Head of caudate nucleus (tissue), 42 donors: ENCODE measurements at places on chromosomes 7 and 10.

DNA sequence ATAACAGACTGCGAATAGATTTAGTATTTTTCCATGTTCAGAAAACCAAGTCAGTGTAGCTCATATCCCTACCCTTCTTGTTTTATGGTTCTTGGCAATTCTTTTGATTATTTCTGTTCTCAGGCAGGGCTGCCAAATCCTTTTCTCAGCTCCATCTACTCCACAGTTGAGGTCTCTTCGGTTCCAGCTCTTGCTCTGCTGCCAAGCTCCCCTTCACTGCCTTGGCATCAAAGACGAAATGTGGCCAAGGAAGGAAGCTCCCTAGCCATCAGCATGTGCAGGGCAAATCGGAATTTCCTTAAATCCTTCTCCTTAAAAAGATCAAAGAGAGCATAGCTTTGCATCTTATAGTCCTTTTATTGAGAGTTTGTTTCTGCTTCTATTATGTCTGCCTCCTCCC, 116.4 kb upstream of the NOBOX start:
- DNase-seq = peak; percentile 16

GRCh38 chr7:117479225-117480054, at the start of gene CFTR:
Gene CFTR (plus strand): TSS chr7:117480025. CDS start chr7:117480095, 70 bp downstream.
- peak; percentile 73 for DNase-seq

DNA sequence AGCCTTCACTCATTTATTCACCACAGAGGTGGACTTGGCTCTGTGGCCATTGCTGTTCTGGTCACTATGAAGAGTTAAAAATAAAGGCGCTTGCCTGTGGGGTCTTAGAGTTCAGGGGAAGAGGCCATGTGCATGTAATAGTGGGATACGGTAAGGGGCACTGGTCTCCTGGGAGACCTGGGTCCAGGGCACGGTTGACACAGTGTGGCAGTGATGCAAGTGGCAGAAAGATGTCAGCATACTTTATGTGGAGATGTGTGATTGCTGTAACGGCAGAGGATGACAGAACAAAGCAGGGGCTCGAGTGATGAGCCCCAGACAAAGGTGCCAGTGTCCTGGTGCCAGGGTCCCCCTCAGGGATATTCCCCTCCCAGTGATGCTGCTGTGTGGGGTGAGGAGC, 8.6 kb downstream of the ZSCAN25 start:
- DNase-seq = no peak

- DNase-seq = no peak
Measured at GRCh38 chr7:31007634-31008033, 43.9 kb downstream of the GHRHR start.

GRCh38 chr7:31092606-31093005, 40.5 kb downstream of the ADCYAP1R1 start:
- no peak for DNase-seq

DNA sequence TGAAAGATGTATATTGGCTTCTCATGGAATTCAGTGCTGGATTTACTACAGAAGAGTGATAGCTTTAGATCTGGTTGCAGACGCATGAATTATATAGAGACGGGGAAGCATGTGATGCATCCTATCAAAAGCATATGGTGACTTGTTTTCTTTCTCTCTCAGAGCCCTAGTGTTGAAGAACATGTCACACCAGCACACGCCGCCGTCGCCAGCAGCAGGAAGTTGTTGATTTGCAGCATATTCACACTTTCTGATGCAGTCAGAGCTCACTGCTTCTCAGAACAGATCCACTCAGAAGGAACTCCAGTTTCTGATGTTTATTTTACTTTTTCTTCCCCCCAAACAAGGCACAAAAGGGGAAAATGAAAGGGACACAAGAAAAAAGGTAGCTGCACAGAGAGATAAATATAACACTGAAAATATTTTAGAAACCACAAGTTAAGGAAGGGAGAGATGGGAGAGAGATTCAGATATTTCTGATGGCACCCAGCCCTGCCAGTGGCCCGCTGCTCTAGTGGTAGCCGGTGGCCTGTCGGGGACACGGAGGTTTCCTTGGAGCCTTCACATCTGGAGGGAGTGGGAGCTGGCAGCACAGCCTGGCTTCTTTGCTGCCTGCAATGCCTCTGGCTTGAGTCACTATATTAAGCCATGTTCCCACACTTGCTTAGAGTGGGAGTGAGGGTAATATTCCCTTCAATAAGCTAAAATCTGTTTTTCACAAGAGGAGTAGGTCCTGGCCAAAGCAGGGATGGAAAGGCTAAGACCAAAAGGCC, 123.2 kb downstream of the NRP1 start:
- no peak for DNase-seq

- no peak for DNase-seq
Measured at GRCh38 chr7:107167483-107168232, 1.1 kb upstream of the HBP1 start.

DNA sequence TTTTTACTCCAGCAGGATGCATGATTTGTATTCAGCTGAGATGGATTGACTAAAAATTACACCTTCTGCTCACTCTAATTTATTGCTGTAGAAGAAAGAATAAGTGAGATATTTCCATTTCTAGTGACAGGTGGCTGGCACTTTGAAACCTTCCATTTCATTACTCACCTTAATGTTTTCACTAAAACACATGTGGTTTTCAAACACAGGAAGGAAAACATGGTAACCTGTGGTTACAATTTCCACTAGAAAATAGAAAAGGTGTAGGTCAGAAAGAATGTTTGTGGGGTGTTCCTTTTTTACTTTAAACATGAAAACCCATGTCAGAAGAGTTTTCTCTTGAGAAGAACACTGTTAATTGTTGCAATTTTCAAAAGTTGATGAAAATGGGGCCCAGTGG, 12.0 kb upstream of the PRKCQ start:
- DNase-seq = no peak

DNA sequence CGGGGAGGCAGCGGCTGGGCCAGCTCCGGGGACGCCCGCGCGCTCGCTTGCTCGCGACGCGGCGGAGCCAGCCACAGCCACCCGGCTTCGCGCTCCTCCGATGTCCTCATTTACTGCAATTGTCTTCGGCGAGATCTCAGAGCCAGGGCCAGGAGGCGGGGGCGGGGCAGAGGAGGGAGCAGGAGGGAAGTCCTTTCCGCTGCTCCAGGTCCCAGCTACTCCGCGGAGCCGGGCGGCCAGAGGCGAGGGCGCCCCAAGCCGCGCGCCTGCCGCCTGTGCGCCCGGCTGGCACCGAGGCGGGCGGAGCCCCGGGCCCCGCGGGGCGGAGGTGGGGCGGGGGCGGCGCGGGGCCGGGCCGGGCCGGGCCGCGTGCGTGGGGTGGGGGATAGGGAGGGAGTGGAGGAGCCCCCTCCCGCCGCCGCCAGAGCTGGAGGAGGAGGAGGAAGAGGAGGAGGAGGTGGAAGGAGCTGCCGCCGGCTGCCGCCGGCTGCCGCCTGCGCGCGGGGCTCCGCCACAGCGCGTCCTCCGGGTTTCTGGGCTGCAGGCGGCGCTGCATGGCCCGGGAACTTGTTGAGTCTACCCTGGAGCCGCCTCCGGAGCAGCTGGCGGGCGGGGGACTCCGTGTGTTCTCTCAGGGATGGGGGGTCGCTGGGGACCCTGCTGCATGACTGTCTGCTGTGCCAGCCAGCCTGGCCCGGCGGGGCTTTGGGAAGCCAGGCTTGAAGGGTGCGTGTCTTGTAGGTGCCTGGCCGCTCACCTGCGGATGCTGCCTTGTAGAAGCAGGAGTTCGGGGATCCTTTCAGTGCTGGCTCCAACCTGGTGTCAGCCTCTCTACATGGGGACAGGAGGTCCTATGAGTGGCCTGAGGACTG, at the start of gene INSYN2A:
INSYN2A (minus strand) TSS at position 310 of the 872 bp plus-strand sequence. CDS start 20,196 bp downstream, outside the sequence.
- DNase-seq = peak; percentile 68

DNA sequence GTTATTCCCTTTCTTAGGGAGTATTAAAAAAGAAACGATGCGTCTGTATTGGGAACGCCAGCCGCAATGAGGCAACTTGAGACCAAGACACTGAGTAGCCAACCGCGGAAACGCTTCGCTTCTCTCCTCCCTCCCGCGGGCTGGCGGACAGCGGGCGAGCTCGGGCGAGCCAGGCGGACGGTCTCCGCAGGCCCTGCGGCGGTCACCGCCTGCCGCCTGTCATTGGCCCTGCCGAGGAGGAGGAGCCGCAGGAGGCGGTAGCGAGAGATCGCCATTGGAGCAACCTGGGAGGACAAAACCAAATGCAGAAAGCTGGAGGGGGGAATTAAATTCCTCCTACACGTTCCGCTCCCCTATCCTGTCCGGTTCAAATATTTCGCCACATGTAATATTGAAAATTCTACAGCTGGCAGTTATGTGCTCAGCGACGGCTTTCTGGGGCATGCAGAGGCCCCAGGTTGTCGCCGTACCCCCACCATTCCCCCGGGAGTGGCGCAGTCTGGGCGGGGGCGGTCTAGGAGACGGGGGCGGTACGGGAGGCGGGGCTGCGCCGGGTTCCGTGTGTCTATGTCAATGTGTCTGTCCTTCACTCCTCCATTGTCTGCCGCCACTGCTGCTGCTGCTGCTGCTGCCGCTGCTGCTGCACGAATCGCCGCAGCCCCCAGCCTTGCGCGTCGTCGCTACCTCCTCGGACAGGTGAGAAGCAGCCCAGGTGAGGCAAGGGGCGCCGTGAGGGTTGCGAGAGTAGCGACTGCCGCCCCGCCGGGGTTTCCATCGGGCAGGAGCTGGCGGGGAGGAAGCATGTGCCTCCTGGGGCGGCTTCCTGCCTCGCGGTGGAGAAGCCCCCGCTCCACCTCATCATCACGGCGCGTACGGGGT, at the start of the genes ANKMY2 and BZW2:
ANKMY2 (minus strand) TSS at position 162 of the 879 bp plus-strand sequence. CDS start 181 bp downstream, outside the sequence.
BZW2 (plus strand) TSS at position 589 of the 879 bp plus-strand sequence. CDS start 19,263 bp downstream, outside the sequence.
- peak; percentile 94 for DNase-seq

- no peak for DNase-seq
Measured at GRCh38 chr7:81869670-81870069, 99.8 kb upstream of the HGF start.

GRCh38 chr7:28984631-28985030, 26.5 kb upstream of the TRIL start:
- DNase-seq = peak; percentile 71

DNA sequence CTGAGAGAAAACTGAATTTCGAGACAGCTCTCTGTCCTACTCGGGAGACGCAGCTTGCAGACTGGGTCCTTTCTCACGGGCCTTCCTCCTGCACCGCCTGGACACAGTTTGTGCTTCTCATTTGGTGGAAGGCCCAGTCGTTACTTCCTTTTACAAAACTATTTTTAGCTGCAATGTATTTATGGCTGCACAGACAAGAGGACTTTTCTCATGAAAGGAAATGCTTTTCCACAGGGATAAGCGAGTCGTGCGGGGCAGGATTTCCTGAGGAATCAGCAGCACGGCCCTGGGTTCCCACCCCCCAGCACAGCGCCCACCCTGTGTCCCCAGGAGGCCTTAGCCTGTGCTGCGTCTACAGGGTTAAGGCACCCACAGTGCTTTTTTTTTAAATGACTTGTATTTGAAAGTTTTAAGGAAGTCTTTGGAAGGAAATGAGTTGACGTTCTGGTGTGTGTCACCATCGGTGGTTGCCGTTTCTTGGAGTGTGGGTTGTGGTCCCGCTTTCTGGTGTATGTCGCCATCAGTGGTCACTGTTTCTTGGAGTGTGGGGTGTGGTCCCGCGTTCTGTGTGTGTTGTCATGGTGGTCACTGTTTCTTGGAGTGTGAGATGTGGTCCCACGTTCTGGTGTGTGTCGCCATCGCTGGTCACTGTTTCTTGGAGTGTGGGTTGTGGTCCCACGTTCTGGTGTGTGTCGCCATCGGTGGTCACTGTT, 50.9 kb downstream of the INPP5A start:
- DNase-seq = no peak

DNA sequence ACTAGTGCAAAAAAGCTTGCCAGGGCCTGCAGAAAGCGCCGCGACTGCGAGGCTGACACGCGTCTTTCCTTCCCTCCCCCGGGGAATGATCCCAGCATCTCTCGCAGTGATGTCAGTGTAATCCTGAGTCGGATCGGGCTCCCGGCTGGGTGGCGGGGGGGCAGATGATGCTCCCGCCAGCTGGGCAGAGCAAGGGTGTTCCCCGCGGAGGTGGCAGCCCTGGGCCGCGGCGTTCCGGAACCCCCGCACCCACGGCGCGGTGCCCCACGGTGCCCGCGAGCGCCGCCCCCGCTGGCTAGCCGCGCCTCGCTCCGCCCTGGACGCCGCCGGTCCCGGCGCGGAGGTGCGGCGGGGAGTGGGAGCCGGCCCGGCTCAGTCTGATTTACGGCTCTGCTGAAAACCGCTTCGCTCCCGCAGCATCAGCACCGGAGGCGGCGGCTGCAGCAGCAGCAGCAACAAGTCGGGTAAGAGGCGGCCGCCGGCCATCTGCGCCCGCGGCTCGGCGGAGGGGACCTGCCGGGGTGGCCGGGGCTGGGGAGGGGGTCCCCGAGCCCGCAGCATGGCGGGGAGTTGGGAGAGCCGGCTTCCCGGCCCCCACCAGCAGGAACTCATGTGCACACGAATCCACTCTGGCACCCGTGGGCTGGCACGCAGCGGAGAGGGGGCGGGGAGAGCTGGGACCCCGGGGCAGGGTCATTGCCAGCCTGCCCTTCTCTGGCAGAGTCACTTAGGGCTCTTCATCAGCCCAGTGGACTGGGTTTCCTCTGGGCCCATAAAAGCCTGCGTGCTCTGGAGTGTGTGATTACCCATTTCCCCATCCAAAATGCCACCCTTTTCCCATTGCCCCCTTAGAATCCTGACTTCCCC, at the start of gene ZNF365:
ZNF365 (plus strand) TSS at position 375 of the 867 bp plus-strand sequence. CDS start 1,825 bp downstream, outside the sequence.
- DNase-seq = peak; percentile 84

DNA sequence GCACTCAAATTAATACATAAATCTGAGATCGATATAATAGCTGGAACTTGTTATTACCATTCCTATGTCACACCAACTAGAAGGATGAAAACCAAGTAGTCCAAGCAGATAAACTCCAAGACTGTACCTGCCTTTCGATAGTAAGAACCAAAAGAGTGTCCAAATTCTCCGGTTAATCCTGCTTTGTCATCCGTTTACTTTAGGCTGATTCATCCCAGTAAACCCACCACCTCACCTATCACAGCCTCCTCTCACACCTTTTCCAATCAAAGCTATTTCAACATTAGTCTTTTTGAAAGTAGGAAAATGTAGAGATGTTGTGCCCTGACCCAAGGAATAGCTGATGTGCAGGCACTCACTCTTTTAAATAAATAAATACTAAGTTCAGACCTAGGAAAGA, 177.2 kb downstream of the CTNNA3 start:
- DNase-seq = no peak

DNA sequence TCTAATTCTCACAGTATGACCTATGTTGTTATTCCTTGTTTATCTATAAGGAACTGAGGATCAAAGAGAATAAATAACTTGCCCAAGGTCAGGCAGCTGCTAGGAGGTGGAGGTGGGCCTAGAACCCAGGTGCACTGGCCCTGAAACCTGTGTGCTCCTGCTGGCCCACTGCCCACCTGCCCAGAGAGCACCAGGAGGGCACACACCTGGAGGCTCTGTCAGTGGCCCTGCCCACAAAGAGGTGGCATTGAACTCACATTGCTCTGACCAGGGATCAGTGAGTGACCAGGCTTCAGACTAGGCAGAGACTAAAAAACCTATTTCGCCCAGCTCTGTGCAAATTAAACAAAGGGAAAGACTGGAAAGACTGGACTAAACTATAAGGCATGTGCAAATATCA, 210.6 kb downstream of the TNS3 start:
- no peak for DNase-seq

- DNase-seq = no peak
Measured at GRCh38 chr7:13846386-13846785, 143.1 kb downstream of the ETV1 start.

DNA sequence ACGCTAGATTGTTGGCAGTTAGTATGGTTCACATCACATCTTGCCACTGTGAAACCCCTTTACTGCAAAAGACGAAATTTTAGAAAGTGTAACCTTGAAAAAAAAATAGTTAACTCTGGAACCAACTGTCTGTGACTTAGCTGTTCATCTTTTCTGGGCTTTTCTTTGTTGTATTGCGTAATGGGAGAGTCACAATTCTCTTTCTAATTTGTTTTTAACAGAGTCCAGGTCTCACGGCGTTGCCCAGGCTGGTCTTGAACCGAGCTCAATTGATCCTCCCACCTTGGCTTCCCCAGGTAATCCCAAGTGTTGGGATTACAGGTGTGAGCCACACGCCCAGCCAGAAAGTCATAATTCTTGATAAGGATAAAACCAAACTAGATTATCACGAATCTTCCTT, 14.5 kb downstream of the UBE3C start:
- no peak for DNase-seq
